Activated naive CD4-positive, alpha-beta T cell treated with anti-CD3 and anti-CD28 coated beads, Interleukin-2, amount 50 U/mL, for 72 hours (primary cell): ENCODE measurements at places on chromosomes 1 and 21. TPM values are rescaled to one million over a fixed set of nuclear protein-coding genes. Genes with fewer than 3 reads are reported as not detected.

Gene SPRR1B
- not detected for total RNA-seq

Gene SPAG17
- not detected for total RNA-seq

Gene GPR89A
- 31.3 TPM for total RNA-seq

Gene GLMP
- 25.9 TPM for total RNA-seq

Gene ARMH1
- total RNA-seq = 102 TPM

Gene APCS
- not detected for total RNA-seq
